ENCODE measurements at places on chromosomes 1 and 21.

DNA sequence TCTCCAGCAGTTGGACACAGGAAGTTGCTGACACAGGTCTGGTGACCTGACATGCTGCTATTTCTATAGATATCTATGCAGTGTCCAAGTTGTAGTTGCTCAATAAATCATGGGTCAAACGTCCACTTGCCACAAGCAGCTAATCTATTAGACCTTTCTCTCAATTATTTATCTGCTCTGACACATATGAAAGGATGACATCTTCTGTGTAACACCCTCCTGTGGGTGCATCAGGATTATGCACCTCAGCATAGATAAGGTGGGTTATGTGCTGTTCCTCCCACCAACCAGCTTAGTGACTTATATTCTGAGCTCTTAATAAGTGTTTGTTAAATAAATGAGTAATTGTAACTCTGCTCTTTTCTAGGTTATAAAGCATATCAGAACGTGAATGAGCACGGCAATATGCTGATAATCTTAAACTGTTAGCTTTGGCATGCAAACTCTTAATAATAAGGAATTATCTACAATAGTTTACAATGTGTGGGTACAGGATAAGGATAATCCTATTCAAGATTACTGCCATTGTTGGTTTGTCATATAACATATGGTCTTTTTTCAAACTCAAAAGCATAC lies 90.7 kb upstream of the GCLM start:
- no peak for DNase-seq

GRCh38 chr1:85824066-85824840 lies 116.0 kb upstream of the ZNHIT6 start:
- DNase-seq = no peak

DNA sequence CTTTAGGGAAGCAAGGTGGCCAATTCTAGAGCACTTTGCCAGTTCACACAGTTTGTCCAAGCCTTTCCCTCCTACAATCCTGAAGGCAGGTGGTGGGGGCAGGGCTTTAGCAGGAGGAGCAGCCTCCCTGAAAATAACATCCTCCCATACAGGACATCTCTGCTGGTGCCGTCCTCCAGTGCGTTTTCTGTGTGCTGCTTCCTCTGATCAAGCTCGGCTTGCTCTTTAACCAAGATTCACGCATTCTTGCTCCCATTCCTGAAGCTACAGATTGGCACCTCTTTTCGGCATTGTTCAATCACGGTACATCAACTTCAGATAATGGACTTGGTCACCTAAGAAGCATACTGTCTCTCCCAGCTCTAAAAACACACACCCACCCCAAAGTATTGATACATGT lies 7.5 kb upstream of the DPT start:
- DNase-seq = no peak

DNA sequence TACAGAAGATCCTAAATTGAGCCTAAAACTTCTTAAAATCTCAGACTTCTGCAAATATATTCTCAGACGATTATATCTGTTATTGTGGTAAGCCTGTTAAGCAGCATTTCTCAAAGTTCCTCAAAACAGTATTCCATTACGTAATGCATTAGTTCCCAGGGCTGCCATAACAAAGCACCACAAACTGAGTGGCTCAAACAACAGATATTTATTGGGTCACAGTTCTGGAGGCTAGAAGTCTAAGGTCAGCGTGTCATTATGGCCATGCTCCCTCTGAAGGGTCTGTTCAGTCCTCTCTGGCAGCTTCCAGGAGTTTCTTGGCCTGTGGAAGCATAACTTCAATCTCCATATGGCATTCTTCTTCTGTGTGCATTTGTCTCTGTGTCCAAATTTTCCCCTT lies 103.5 kb upstream of the ST6GALNAC5 start:
- DNase-seq = no peak

DNA sequence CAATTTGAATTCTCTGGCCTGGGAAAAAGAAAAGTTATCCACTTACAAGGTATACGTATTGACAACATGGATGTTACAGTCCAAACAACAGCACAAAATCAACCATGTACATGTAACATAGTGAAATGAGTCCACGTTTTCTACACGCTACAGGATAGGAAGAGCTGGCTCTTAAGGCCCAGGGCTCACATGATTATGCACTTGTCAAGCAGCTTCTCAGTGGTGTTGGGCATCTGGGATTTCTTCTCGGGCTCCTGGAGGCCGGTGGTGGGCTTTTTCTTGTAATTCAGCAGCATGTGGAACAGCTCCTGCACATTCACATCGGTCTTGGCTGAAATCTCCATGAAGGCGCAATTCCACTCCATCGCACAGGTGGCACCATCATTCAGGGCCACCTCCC lies 4.0 kb downstream of the DIRAS3 start:
- DNase-seq = no peak

DNA sequence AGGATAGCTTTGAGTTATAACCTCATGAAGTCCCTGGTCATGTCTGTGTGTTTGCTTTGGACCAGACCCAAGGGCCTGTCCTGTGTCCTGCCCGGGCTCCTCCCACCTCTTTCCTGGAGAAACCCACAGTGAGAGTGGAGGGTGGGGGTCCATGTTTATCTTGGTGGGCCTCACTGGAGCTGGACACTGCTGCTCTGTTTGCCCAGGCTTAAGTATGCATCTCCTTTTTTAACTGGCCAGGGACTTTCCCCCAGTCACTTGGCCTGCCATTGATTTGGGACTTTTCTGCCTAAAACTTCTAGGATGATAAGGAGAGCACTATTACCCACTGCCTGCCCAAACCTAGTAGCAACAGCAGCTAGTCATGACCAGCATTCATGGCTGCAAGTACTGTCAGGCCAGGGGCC lies 49.8 kb downstream of the DDR2 start:
- DNase-seq = no peak
